ENCODE measurements at places on chromosomes 5 and 9. TPM values are rescaled to one million over a fixed set of nuclear protein-coding genes. Genes with fewer than 3 reads are reported as not detected.

GRCh38 chr9:105206496-105206820, 38.0 kb upstream of the SLC44A1 start:
- no peak for DNase-seq

- DNase-seq: no peak
These were observed 86.5 kb downstream of the KLHL3 start for GRCh38 chr5:137649228-137649935.

The HK3 gene
- 41.1 TPM for total RNA-seq

- no peak for DNase-seq
These were observed 40.3 kb upstream of the SVEP1 start for GRCh38 chr9:110619831-110620230.

GRCh38 chr9:116137581-116137980, 16.0 kb upstream of the PAPPA start:
- no peak for DNase-seq

DNA sequence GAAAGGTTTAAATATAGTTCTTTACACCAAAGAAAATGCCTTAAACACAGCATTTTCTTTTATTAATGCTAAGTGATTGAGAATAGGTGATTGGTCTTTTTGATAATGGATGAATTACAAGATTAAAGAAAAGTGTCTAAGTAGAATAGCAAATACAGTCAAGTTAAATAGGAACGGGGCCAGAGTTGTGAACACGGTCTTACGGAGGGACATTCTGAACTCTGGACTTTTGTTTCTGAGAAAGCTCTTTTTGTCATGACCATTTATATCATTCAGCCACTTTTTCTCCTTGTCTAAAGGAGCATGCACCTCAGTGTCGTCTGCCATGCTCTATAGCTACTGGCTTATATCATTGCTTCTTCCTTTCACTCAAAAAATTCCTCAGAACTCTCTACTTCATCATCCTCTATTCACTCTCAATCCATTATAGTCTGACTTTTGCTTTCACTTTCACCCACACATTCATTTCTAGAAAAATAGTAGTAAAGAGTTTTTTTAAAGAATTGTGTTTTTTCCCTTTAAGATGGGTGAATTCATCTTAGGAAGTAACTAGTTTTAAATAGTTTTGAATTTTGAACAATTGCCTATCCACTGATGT, 263.0 kb upstream of the FBXL7 start:
- no peak for DNase-seq

The ZSWIM6 gene
- 12.5 TPM for total RNA-seq

GRCh38 chr9:738209-738915, 103.1 kb upstream of the DMRT1 start:
- DNase-seq: no peak

The BTNL9 gene
- 407 TPM for total RNA-seq

Measured in mesenteric fat pad (tissue), 1 donor.